Stimulated activated CD4-positive, alpha-beta T cell treated with anti-CD3 and anti-CD28 coated beads, TNF-alpha, amount 100 ng/mL, for 1 hour (primary cell): ENCODE measurements at places on chromosomes 11 and 22.

GRCh38 chr11:14519597-14519916 lies 629 bp downstream of the PSMA1 start:
- DNase-seq = no peak

- no peak for DNase-seq
Observed at GRCh38 chr11:65640483-65641296, 2.8 kb downstream of the SIPA1 start.

- DNase-seq = no peak
Observed at GRCh38 chr11:88827018-88827676, 238.6 kb downstream of the GRM5 start.

- no peak for DNase-seq
Observed at GRCh38 chr22:46845296-46846149, 83.1 kb downstream of the TBC1D22A start.

- no peak for DNase-seq
Observed at GRCh38 chr22:22925805-22926369, 38.3 kb downstream of the IGLL5 start.

GRCh38 chr11:87020764-87021365 lies 16.9 kb upstream of the TMEM135 start:
- no peak for DNase-seq

GRCh38 chr11:113971506-113972195 lies 3.3 kb upstream of the HTR3A start:
- DNase-seq = no peak

DNA sequence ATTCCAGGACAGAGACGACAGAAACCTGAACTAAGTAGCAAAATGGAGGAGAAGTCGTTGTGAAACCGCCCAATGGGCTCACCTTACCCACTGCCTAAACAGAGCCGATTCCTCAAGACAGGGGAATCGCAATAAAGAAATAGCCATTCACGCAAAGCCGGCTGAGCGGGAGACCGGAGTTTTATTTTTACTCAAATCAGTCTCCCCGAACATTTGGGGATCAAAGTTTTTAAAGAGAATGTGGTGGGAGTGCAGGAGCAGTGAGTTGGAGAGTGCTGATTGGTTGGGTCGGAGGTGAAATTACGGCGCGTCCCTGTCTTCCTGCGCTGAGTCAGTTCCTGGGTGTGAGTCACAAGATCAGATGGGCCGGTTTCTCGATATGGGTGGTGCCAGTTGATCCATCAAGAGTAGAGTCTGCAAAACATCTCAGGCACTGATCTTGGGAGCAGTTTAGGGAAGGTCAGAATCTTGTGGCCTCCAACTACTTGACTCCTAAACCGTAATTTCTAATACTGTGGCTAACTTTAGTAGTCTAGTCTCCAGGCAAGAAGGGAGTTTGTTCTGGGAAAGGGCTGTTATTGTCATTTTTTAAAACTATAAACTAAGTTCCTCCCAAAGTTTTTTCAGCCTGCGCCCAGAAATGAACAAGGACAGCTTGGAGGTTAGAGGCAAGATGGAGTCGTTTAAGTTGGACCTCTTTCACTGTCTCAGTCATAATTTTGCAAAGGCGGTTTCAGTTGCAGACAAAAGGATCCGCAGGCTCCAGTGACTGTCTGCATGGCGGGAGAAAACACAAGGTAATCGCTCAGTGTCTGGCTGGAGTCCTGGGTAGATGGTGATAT lies 34.1 kb downstream of the OR4D9 start:
- no peak for DNase-seq

- no peak for DNase-seq
Observed at GRCh38 chr11:47357985-47358730, 5.7 kb upstream of the MYBPC3 start.

DNA sequence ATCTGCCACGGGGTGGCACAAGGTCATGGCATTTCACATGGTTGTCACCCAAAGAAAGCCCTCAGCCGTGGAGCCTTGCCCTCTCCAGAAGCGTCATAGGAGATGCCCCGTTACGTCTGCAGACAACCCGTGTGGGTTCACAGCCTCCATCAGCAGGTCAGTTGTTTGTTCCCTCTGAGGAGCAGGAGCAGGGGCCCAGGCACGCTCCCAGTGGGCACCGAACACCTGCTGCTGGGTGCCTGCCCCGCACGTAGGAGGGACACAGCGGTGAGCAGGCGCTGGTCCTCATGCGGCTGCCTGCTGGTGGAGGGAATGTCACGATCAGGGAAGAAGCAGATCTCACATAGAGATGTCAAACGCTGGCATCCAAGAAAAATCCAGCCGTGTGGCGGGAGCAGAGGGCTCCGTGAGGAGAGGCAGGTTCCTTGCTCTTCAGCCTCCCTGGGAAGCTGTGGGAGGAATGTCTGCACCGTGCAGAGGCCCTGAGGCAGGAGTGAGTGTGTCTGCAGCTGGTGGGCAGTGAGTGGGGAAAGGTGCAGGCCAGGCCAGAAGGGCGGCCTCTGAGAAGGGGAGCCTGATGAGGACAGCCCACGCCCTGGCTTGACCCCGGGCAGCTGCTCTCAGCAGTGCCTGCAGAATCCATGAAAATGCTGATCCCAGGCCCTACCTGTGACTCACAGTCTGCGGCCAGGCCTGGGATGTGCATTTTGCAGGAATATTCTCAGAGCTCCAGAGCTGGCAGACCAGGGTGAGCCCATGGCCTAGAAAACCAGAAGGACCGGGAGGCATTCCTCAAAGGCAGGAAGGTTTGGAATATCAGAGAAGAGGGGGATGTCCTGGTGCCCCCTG lies 36.4 kb upstream of the TH start:
- DNase-seq = no peak

DNA sequence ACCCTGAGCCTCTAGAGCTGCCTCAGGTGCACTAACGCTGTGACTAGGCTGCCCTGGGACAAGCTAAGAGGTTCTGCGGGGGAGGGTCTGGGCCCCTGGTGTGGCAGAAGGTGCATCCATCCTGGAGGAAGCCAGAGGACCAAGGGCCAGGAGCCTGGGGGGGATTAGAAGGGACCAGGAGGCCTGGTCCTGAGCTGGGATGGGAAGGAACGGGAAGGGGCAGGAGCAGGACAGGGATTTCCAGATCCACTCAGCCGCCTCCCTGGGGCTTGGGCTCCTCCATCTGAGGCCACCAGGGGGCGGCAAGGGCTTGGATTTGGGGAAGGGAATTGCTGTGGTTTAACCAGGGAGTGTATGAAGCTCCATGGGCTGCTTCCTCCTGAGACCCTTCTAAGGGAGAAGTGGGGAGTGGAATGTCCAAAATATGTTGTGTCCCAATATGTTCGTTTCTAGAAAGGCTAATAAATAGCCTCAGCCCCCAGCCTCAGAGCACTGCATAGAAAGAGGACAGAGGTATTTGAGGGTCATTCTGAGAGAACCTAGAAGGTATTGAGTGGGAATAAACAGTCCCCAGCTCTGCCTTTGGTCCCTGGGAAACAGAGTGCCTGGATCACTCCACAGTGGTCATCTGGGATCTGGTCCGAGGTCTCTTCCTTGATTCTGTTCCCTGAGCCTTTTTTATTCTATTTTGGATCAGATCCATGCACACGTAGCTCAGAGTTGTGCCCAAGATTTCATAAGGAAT lies 17.4 kb upstream of the PRAME start:
- no peak for DNase-seq

DNA sequence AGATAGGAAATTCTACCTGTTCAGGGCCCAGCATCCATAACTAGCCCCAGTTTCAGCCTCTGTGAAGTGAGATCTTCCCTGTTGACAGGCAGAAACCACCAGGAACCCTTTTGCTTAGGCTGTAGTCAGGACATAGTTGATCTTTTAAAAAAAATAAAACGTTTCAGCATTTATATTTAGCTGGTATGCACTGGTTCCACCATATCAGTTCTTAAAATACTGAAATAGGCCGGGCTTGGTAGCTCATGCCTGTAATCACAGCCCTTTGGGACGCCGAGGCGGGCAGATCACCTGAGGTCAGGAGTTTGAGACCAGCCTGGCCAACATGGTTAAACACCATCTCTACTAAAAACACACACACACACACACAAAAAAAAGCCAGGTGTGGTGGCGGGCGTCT lies 35.3 kb downstream of the GALNT18 start:
- DNase-seq = no peak

DNA sequence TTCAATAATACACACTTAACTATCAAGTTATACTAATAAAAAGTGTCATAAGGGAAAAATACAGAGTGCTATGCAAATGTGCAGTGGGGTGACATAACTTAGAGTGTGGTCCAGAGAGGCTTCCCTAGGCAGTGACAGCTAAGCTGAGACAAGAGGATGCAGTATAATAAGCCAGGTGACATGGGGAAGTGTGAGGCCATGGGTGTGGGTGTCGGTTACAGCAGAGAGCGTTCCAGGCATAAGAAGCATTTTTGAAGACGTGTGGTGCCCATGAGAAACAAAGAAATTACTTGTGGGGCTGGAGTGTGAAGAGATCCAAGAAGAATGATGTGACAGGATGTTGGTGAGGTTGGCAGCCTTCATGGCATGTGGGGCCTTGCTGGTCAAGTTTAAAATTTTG lies 78.1 kb upstream of the PICALM start:
- DNase-seq = no peak

- no peak for DNase-seq
Observed at GRCh38 chr22:22954656-22955055, 67.0 kb downstream of the IGLL5 start.

GRCh38 chr11:65471447-65471891 lies 27.4 kb upstream of the MALAT1 start:
- no peak for DNase-seq

DNA sequence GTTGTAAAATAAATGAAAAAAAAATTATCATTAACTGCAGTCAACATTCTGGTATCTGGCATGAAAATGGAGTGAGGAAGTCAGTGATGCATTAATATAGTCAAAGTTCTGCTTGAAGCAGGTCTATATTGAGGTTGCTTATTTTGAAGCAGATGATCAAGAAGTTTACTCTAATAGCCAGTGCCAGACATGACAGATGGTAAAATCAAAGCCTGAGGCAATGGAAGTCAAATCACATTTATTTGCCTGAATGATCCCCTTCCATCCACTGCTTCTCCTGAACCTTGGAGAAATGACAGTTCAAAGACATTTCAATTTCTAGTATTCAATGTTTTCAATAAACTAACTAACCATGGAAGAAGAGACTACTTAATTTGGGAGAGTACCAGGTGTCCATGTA lies 430.0 kb downstream of the FAM181B start:
- no peak for DNase-seq

DNA sequence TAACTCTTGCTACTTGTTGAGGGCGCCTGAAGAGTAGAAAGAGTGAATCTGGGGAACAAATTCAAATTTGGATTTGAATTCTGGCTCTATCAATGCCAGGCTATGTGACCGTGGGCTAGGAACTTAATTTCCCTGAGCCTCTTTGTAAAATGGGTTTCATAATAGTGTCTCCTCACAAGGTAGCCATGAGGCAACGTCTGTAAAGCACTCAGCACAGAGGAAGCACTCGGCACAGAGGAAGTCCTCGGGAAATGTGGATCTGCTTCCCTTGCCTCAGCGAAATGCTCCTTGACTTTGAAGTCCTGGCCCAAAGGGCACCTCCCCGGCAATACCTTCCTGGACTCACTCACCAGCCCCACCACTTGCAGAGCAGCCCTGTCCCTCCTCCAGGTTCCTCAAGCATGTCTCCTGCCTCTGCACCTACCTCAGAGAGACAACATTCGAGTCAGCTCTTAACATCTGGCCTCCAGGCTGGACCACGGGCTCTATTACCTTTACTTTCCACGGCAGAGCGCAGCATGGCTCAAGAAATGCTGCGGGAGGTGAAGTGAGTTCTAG lies 17.7 kb downstream of the CD6 start:
- DNase-seq = no peak

DNA sequence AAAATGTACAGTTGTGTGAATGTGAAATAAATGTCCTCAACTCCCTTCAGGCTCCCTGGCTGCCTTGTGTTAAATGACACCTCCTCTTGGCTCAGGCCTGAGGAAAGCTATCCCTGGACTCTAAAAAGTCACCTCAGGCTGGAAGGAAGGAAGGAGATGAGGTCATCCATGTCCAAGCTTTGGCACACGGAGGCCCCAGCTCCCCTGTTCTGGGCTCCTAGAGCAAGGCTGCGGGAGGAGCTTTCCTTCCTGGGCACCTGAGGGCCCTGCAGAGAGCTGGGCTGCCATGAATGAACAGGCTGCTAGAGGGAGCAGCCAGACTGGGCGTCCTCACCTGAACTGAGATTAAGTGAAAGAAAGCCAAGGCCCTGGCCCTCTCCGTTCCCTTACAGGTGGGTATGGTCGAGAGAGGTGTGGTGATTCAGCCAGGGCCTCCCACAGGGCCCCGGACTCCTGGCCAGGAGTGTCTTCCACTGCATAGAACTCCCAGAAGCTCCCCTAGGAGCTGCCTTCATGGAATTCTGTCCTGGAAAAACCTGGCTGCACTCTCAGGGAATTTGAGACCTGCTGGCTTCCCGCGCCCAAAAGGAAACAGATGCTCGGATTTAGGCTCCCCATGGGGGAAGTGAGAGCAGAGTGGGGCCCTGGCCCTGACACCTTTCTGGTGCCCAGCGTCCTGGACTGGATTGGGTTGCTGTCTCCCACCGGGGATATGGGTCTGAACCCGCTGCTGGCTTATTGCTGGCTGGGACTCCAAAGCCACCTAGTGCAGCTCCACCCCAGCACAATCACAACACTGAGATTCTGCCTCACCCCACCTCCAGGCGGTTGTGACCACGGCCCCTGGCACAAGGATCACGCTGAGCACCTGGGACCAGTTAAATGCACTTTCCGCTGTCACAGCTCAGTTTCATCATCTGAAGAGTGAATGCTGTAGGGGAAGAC lies 22.2 kb downstream of the MYBPC3 start:
- DNase-seq = no peak

- DNase-seq = no peak
Observed at GRCh38 chr11:84408946-84409411, 1122.8 kb upstream of the CCDC90B start.

DNA sequence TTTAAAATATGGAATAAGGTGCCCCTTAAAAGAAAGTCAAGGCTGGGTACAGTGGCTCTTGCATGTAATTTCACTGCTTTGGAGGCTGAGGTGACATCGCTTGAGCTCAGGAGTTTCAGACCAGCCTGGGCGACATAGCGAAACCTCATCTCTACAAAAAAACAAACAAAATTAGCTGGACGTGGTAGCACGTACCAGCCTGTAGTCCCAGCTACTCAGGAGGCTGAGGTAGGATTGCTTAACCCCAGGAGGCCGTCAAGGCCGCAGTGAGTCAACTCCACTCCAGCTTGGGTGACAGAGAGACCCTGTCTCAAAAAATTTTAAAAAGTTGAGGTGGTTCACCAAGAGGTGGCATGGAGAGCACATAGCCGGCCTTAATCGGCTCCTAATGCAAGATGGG lies 17.7 kb upstream of the ADORA2A start:
- no peak for DNase-seq

DNA sequence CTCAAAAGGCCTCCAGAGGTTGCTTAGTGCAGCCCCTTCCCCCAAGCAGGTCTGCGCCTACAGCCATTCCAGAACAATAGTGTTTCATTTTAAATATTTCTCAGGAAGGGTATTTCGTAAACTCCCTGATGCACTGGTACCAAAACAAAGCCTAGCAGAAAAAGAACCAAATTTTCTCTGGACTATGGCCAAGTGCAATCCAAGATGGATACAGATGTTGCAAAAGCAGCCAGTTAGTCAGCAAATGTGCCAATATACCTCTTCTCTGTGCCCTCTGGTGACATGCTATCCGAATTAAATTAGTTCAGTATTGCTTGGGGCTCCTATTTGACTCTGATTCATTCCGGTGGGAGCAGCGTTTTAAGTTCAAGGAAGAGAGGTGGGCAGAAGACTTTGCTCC lies 247.8 kb downstream of the NTM start:
- DNase-seq = no peak
